ENCODE measurements at places on chromosomes 11 and 22.

GRCh38 chr11:103530257-103530656, 421.0 kb downstream of the DYNC2H1 start:
- DNase-seq: no peak

DNA sequence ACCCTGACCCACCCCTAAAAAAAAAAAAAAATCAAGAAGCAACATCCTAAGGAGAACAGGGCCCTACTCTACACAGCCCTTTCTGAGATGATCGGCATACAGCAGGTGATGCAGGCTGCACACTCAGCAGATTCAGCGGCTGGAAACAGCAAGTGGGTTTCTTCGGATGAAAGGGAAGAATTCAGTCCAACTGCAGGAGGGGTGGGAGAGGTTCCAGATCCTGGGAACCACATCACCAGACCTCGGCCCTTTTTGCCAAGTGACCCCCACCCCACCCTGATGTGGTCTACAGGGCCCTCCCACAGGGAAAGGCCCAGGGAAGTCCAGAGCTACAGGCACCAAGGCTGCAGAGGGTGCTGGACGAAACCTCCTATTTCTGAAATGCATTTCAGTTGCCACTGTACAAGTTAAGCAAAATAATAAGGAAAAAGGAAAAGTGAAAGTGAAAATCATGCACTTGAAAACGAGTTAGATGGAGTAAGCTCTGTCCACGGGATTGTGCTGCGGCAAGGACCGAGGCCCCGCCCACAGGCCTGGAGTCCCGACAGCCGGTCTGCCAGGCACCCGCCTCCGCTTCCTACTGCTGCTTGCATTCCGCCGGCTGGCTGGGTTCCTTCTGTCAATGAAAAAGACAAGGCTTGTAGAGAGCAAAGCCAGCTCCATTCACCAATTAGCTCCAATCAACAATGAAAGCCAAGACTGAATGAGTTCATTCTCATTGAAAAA, 16.0 kb upstream of the PHLDA2 start:
- DNase-seq: no peak

DNA sequence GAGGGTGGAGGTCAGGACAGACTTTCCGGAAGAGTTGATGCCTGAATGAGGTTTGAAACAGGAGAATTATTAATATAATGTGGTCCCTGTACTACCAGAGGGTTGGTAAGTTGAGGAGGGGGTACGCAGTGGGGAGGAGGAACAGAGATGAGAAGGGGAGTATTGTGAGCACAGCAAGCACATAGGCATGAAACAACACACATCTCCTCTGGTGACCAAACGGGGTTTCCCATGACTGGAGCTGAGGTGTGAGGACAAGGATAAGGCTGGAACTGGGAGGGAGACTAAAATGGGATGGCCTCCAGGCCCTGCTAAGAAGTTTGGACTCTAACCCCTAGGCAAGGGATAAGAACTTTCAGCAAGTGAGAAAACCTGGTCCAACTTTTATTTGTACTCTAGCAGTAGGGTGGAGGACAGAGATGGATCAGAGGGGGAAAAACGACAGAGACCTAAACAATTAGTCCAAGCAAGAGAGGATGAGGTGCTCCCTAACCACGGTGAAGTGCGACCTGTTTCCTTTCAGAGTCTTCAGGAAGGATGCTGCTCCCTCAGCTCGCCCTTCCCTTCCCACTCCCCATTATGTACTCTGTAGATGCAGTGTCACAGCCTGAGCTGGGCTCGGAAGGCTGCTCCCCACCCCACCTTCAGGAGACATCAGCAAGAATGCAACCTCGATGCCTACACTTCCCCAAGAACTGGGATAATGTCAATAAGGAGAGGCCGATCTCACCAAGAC, 59.2 kb downstream of the BTG4 start:
- no peak for DNase-seq

- DNase-seq: no peak
Observed at GRCh38 chr11:27509908-27510307, 3.3 kb upstream of the LIN7C start.

GRCh38 chr11:75896843-75897419, 81.9 kb downstream of the UVRAG start:
- DNase-seq: peak; percentile 87

- no peak for DNase-seq
Observed at GRCh38 chr11:8760896-8761295, 78.3 kb downstream of the RPL27A start.

- no peak for DNase-seq
Observed at GRCh38 chr11:61587541-61587941, 6.7 kb upstream of the SYT7 start.

DNA sequence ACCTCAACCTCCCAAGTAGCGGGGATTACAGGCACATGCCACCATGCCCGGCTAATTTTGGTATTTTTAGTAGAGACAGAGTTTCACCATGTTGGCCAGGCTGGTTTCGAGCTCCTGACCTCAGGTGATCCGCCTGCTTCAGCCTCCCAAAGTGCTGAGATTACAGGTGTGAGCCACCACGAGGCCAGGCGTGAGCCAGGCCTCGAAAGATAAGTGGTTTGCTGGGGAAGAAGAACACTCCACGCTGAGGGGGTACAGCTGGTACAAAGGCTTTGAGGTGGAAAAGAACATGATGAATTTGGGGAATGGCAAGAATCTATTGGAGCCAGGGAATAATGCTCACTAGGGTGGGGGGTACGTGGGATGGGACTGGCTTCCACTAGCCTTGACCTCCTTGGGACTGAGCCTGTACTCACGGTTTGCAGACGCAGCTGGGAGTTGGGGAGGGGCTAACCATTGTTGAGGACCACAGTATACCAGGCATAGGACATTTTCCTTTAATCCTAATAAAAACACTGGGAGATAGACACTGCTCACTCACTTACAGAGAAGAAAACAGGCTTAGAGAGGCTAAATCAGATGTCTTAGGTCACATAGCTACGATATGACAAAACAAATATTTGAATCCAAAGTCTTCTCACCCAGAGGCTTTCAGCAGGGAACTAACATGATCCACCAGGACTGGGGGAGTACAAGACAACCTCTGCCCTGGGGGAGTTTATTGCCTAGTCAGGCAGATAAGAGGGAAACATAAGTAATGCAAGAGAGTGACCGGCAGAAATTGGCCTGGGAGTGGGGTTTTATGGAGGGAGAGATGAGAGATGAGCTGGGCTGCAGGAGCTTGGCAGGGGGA, 4.9 kb downstream of the SLCO2B1 start:
- DNase-seq: no peak

DNA sequence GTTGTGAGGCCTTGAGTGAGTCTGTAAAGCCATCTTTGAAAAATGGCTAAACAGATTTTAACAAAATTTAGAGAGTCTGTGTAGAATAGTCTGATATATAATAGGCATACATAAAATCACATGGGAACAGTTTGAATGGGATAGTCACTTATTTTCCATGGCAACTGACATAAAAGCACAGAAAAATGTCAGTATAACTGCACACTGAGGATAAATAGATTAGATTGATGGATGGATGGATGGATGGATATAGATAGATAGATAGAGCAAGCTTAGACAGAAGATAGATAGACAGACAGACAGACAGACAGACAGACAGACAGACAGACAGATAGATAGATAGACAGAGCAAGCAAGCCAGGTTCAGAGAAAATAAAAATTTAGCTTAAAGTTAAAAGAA, 660.2 kb upstream of the API5 start:
- DNase-seq: no peak

- no peak for DNase-seq
Observed at GRCh38 chr11:70070706-70071105, 7.4 kb upstream of the ANO1 start.

DNA sequence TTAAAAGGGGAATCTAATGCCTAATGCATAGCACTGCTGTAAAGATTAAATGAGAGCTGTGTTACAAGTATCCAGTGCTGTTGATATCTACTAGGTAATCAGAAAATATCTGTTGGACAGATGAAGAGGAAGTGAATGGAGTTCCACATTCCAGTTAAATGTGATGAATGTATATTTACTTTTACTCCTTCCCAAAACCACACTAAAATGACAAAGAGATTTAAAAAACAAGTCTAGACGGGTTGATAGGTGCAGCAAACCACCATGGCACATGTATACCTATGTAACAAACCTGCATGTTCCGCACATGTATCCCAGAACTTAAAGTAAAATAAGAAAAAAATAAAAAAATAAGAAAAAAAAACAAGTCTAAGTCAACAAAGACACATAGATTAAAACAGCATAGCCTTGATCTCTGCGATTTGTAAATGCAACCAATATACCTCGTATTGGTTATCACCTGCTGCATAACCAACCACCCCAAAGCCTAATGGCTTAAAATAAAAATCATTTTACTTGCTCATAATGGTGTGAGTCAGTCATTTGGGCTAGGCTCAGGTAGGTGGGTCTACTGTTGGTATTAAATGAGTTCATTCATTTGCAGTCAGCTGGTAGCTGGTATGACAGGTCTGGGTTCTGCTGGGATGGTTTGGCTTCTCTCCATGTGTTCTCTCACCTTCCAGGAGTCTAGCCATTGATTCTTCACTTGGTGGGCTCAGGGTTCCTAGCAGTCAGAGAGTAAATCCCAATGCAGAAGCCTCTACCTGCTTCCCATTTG, 39.7 kb upstream of the SLC6A5 start:
- DNase-seq: no peak

Data from DMS79 treated with DMSO at 0.1 percent for 48 hours (cell line).